T-helper 17 cell (primary cell): ENCODE measurements at places on chromosomes 5 and 9. TPM values are rescaled to one million over a fixed set of nuclear protein-coding genes. Genes with fewer than 3 reads are reported as not detected.
A peak's percentile ranks its signal among the peaks of the same experiment; 100 is the strongest.

FGF18 gene
- total RNA-seq, result 0.50 TPM

- H3K27me3 ChIP-seq, result peaks cover 11% of the 10 kb centered on the region
- no peaks in the 10 kb centered on the region for H3K36me3 ChIP-seq
- H3K4me1 ChIP-seq, result peaks cover 7% of the 10 kb centered on the region
- no peak overlapping the region for H3K27ac ChIP-seq
- no peak overlapping the region for H3K4me3 ChIP-seq
Observed at GRCh38 chr9:37984672-37985611, 81.0 kb upstream of the SLC25A51 start.

DNA sequence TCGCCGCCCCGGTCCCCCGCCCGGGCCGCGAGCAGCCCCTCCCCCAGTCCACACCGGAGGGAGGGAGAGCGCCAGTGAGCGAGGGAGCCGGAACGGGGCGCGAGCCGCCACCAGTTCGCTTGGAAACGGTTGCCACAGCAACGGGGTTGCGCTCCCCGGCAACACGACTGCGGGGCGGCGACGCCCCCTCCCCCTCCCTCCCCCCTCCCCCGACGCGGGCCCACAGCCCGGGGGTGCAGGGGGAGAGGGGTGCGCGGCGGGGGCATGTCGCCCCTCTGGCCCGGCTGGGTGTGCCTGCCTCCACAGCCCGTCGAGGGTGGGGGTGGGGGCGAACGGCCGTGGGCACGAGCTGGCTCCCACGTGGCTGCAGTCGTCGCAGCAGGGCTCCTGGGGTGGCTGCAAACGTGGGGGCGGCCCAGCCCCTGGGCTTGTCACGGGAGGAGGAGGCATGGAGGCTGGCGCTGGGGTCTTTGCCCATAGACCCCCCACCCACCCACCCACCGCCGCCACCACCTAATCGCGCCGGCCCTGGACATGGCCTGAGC is 524 bp downstream of the PRR7 start:
- peak overlapping the region; percentile 78 for H3K4me3 ChIP-seq
- H3K36me3 ChIP-seq, result peaks cover 4% of the 10 kb centered on the region
- H3K27ac ChIP-seq, result no peak overlapping the region
- peaks cover 45% of the 10 kb centered on the region for H3K4me1 ChIP-seq
- H3K27me3 ChIP-seq, result no peaks in the 10 kb centered on the region
- peak; percentile 78 for DNase-seq

DNA sequence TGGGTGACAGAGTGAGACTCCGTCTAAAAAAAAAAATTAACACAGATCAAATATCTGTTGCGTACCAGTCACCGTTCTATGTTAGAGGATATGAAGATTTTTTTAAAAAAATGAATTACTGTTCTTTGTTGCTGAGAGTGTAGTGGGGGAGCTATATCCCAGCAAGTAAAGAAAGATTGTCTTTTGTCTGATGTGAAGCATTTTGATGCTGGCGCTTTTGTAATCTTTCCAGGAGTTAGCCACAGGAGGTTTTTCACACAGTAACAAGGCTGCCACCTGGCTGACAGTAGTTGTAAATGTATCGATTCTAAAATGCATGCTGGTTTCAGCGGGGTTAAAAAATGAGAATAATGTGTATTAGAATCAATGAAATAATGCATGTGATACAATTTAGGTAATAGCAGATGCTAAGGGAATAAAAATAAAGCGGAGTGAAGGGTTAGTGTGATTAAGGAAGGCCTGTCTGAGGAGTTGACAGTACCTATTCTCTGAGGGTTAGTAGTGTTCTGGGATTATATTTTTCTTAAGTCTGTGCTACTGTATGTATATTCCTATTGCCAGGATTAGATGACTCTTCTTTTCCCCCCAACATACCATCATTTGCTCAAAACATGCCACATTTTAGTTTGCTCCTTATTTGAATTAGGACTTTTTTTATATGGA is 3.4 kb downstream of the LMNB1 start:
- peak; percentile 35 for DNase-seq
- peaks cover 23% of the 10 kb centered on the region for H3K4me1 ChIP-seq
- peak overlapping the region; percentile 96 for H3K4me3 ChIP-seq

- no peak overlapping the region for H3K27ac ChIP-seq
- no peaks in the 10 kb centered on the region for H3K4me1 ChIP-seq
- no peaks in the 10 kb centered on the region for H3K36me3 ChIP-seq
- DNase-seq, result no peak
- no peak overlapping the region for H3K4me3 ChIP-seq
Observed at GRCh38 chr9:82456642-82457041, 468.1 kb downstream of the SPATA31D1 start.

MAPKAP1 gene
- 46.6 TPM for total RNA-seq

TMOD1 gene
- 0.86 TPM for total RNA-seq
